ENCODE measurements at places on chromosomes 3 and 15.

- DNase-seq = peak; percentile 18
Measured at GRCh38 chr3:66473181-66473580, 27.6 kb downstream of the LRIG1 start.

GRCh38 chr15:81785181-81785580, 260.6 kb downstream of the MEX3B start:
- no peak for DNase-seq

- peak; percentile 81 for DNase-seq
Measured at GRCh38 chr3:186099178-186099577, 9.7 kb downstream of the ETV5 start.

DNA sequence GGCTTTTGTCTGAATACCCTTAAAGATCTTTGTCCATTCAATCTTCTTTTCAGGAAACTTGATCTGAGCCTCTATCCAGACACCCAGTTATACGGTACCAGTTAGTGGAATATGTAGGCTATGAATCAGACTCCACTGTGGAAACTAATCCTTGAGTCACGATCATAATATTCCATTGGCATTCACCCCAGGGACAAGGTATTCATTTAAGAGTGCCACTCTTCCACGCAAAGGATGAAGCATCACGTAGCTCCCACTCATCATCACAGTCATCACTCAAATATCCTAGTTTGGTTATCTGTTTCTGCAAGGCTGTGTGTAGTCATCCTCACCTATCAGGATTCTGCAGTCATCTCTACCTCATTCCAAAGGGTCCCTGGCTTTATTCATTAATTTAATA, 85.6 kb downstream of the NEDD4 start:
- DNase-seq = peak; percentile 99

- no peak for DNase-seq
Measured at GRCh38 chr15:52204657-52205056, 13.5 kb upstream of the GNB5 start.

GRCh38 chr3:195126056-195126605, 144.8 kb downstream of the XXYLT1 start:
- no peak for DNase-seq

- DNase-seq = peak; percentile 86
Measured at GRCh38 chr3:105944721-105945120, 75.9 kb upstream of the CBLB start.

GRCh38 chr3:188196232-188196990, 42.5 kb downstream of the LPP start:
- peak; percentile 57 for DNase-seq

GRCh38 chr3:61448378-61448777, 113.0 kb upstream of the PTPRG start:
- no peak for DNase-seq

GRCh38 chr3:148950806-148951205, 40.5 kb upstream of the GYG1 start:
- peak; percentile 29 for DNase-seq

DNA sequence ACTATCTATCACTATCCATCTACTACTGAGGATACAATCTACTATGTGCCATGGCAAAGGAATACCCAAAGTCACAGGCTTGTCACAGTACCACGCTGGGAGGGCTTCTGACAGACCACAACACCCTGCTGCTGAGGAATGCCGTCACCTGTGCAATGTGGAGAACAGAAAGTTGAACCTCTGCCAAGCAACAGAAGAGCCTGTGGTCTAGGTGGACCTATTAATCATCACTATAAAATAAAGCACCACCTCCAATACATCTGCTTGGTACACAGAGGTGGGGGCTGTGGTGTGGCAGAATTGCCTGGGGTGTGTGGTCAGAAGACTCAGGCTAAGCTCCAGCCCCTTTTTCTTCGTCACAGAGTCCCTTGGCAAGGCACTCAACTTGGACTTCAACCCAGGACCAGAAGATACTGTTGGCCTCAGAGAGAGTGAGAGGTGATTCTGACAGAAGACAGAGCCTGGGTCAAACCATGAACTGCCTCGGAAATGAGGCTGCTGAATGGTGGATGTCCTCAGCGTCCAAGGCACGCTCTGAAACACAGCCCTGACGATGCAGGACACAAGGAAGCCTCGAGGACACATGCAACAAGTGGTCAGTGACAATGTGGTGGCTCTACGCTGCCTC, 189.4 kb upstream of the CHRNA7 start:
- DNase-seq = no peak

Data from fibroblast of upper back skin (primary cell).